ENCODE measurements at places on chromosomes 4 and X.

- no peak for DNase-seq
These were observed 161.5 kb upstream of the SFRP2 start for GRCh38 chr4:153950100-153950979.

DNA sequence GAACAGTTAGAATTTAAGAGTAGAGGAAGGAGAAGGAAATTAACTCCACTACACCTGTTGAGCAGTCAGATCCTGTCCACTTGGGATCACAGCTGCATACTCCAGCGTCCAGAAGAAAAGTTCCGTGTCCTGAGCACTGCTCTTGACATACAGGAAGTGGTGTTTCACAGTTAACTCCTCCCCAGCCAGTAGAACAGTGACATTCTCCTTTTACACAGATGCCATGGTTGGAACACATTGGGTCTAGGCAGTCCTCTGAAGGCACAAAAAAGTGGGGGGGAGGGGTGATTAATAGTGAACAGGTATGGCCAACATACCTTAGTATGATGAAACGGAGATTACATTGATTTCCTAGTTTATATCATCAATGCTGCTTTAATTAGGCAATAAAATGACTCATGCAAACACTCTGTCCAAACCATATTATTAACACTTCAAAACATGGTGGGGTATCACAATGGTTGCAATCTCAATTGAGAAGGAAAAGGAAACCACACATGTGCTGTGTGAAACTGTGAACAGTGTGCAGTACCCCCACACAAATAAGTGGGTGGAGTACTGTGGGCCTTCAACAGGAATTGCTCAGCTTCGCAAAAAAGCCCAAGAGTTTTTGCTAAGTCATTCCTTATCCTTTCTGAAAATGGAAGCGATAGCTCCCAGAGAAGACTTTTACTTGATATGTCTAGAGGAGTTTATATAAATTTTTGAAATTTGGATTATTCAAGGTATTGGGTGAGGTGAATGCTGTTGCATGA lies 295.6 kb downstream of the SH2D1A start:
- DNase-seq: no peak

GRCh38 chrX:48903290-48903689 lies 5.6 kb downstream of the PQBP1 start:
- DNase-seq: no peak

DNA sequence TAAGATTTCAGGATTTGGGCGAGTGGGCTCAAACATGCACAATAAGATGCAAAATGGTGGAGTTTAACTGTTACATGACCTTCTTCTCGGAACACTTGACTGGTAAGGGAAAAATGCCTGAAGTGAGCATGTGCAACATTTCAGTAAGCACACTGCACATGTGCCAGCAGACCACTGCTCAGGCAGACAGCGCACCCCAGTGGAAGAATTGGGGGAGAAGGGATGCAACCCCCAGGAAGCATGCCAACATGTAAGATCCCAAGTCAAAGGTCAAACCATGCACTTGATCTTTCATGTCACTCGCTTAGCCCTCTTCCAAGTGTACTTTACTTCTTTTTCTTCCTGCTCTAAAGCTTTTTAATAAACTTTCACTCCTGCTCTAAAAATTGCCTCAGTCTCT lies 256.3 kb downstream of the CENPC start:
- no peak for DNase-seq

DNA sequence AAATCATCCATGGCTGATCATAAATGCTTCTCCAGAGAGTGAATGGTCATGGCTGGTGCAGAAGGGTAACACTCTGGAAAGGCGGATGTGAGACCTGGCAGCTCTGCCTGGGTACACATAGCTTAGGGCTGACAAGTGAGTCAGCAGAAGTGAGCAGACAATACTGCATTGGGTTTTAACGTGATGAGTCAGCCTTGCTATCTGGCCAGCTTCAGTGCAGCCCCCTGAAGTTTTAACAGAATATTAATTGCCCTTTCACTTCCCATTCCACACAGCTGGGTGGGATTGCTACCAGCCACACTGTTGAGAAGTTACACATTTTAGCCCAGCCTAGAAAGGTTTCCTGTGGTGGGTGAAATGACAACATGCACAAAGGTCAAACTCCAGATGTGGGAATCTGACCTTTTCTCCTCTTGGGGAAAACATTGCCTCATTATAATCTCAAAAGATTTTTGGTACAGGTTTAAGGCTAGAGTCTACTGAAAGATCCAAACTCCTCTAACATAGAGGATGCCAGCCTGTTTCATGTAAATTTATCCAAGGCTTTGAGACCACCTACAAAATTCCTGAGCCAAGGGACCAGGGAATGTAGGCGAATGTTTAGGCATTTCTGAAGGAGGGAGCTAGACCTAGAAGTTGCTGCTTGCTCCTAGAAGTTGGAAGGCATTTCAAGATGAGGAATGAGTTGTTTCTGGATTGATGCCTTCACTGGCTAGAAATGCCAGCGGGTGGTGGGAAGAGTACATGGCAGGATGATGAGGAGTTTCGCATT lies 230.3 kb upstream of the PGRMC2 start:
- no peak for DNase-seq

GRCh38 chrX:10756441-10756840 lies 136.1 kb upstream of the MID1 start:
- DNase-seq: no peak

Measured in bone marrow (tissue), 2 donors.